ENCODE measurements at places on chromosomes 1 and 21. TPM values are rescaled to one million over a fixed set of nuclear protein-coding genes. Genes with fewer than 3 reads are reported as not detected.

DNA sequence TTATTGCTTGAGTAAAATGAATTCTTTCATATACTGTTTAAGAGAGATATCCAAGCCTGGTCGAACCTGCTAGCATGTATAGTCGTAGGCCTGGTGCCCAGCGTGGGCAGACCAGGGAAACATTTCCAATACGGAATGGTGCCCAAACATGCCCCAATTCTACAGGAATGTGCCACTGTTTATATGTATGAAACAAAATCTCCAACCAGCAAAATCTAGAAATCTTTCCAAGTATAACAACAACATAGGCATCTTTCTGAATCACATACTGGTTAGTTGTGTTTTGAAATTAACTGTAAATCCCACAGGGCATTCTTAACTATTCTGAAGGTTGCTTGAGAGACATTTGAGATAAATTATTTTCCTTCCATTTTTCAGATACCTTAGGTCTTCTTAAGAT lies 17.0 kb upstream of the ABCD3 start:
- H3K27ac ChIP-seq: no peak overlapping the region
- H3K36me3 ChIP-seq: no peaks in the 10 kb centered on the region
- peaks cover 19% of the 10 kb centered on the region for H3K27me3 ChIP-seq
- H3K4me1 ChIP-seq: no peaks in the 10 kb centered on the region
- DNase-seq: no peak

The MIXL1 gene
- not detected for total RNA-seq

The AMPD1 gene
- total RNA-seq: not detected

GRCh38 chr1:180231936-180232335 lies 1.9 kb downstream of the LHX4 start:
- peak overlapping the region; percentile 20 for H3K27ac ChIP-seq
- DNase-seq: no peak
- H3K4me1 ChIP-seq: peaks cover 27% of the 10 kb centered on the region

- H3K4me1 ChIP-seq: peaks cover 12% of the 10 kb centered on the region
- no peak for DNase-seq
- H3K27me3 ChIP-seq: peaks cover 3% of the 10 kb centered on the region
- H3K4me3 ChIP-seq: no peak overlapping the region
- H3K27ac ChIP-seq: no peak overlapping the region
- H3K36me3 ChIP-seq: peaks cover 7% of the 10 kb centered on the region
Measured at GRCh38 chr1:234243521-234244260, 129.6 kb upstream of the COA6 start.

- H3K27me3 ChIP-seq: peaks cover 12% of the 10 kb centered on the region
- peaks cover 7% of the 10 kb centered on the region for H3K4me1 ChIP-seq
- no peak for DNase-seq
- no peak overlapping the region for H3K27ac ChIP-seq
- no peaks in the 10 kb centered on the region for H3K36me3 ChIP-seq
Measured at GRCh38 chr1:207020065-207020708, 12.4 kb downstream of the C1orf116 start.

DNA sequence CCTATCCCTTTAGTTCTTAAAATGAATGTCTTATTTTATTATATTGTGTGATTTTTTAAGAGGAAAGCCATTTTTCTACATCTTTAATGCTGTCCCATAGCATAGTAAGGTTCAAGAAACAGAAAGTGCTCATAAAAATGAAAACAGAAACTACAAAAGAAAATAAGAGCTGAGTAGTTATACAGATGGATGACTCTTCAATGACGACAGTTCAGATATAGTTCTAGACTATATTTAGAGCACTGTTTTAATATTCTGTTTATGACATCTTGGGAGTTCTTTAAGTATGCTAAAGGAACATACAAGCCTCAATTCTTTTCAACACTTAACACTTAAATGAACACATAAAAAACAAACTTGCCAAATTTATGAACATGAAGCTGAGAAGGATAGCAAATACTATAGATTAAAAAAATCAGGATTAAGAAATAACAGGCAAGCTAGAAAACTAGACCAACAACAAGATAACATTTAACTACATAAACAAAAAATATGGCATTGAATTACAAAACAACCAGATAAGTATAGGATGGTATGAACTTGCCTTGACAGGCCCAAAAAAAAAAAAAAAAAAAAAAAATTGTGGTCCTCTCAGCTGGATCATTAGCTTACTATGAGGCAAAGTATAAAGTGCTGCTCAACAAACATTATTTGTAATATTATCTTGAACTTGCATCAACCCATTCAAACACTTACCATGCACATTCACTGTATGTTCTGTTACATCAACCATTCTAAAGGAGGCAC lies 87.9 kb downstream of the ZZZ3 start:
- no peak overlapping the region for H3K4me3 ChIP-seq
- no peaks in the 10 kb centered on the region for H3K27me3 ChIP-seq
- no peak for DNase-seq
- peaks cover 31% of the 10 kb centered on the region for H3K36me3 ChIP-seq
- peaks cover 9% of the 10 kb centered on the region for H3K4me1 ChIP-seq
- H3K27ac ChIP-seq: no peak overlapping the region

- no peaks in the 10 kb centered on the region for H3K27me3 ChIP-seq
- peaks cover 29% of the 10 kb centered on the region for H3K4me1 ChIP-seq
- no peak overlapping the region for H3K4me3 ChIP-seq
- peak overlapping the region; percentile 50 for H3K27ac ChIP-seq
- DNase-seq: no peak
- peaks cover 5% of the 10 kb centered on the region for H3K36me3 ChIP-seq
Measured at GRCh38 chr21:38956856-38957571, 151.3 kb downstream of the ETS2 start.

- no peak for DNase-seq
- H3K4me1 ChIP-seq: peaks cover 11% of the 10 kb centered on the region
- H3K36me3 ChIP-seq: no peaks in the 10 kb centered on the region
- H3K27me3 ChIP-seq: peaks cover 6% of the 10 kb centered on the region
- H3K4me3 ChIP-seq: no peak overlapping the region
Measured at GRCh38 chr1:64981601-64982533, 15.5 kb upstream of the JAK1 start.

The FAAH gene
- total RNA-seq: 6.8 TPM

DNA sequence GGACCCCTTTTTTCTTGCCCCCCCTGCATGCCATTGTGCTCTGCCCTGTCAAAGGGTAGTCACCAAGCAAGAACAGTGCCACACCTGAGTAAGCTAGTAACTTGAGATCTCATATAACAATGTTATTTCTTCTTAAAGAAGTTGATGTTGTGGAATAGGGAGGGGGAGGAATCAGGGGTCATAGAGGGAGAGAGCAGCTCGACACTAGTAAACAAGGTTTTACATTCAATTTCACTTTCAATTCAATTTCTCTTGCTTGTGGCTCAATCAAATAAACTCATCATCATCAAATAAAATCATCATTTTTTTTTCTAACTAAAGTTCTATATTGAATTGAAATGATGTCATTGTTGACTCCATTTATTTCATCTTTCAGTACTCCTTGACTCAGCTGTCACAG lies 106.4 kb downstream of the CRB1 start:
- H3K36me3 ChIP-seq: no peaks in the 10 kb centered on the region
- no peak overlapping the region for H3K27ac ChIP-seq
- no peak for DNase-seq
- H3K4me3 ChIP-seq: no peak overlapping the region
- H3K4me1 ChIP-seq: peaks cover 2% of the 10 kb centered on the region

DNA sequence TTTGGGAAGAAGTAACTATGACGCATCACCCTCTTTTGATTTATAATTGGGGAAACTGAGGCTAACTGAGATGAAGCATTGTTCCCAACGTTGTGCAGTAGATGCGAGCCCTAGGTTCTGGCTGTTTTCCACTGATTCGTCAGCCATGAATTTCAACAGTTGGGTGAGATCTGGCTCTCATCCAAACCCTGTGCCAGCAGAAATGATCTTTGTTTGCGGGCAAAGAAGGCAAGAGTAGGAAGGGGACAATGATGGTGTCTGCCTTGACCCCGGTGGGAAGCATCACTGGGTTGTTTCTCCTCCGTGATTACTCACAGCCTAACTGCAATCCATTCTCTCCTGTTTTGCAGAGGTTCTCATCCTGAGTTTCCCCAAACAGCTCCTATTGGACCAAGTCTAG lies 142.3 kb downstream of the MIS18A start:
- H3K36me3 ChIP-seq: no peaks in the 10 kb centered on the region
- H3K27me3 ChIP-seq: no peaks in the 10 kb centered on the region
- no peaks in the 10 kb centered on the region for H3K4me1 ChIP-seq
- no peak for DNase-seq
- no peak overlapping the region for H3K27ac ChIP-seq

- H3K27ac ChIP-seq: no peak overlapping the region
- DNase-seq: no peak
- peaks cover 40% of the 10 kb centered on the region for H3K4me1 ChIP-seq
- peaks cover 6% of the 10 kb centered on the region for H3K27me3 ChIP-seq
- no peaks in the 10 kb centered on the region for H3K36me3 ChIP-seq
Measured at GRCh38 chr1:53419034-53419433, 40.2 kb upstream of the DMRTB1 start.

GRCh38 chr1:38191461-38191860 lies 144.9 kb upstream of the POU3F1 start:
- H3K36me3 ChIP-seq: no peaks in the 10 kb centered on the region
- no peak overlapping the region for H3K27ac ChIP-seq
- H3K27me3 ChIP-seq: peaks cover 13% of the 10 kb centered on the region
- DNase-seq: no peak
- no peaks in the 10 kb centered on the region for H3K4me1 ChIP-seq

DNA sequence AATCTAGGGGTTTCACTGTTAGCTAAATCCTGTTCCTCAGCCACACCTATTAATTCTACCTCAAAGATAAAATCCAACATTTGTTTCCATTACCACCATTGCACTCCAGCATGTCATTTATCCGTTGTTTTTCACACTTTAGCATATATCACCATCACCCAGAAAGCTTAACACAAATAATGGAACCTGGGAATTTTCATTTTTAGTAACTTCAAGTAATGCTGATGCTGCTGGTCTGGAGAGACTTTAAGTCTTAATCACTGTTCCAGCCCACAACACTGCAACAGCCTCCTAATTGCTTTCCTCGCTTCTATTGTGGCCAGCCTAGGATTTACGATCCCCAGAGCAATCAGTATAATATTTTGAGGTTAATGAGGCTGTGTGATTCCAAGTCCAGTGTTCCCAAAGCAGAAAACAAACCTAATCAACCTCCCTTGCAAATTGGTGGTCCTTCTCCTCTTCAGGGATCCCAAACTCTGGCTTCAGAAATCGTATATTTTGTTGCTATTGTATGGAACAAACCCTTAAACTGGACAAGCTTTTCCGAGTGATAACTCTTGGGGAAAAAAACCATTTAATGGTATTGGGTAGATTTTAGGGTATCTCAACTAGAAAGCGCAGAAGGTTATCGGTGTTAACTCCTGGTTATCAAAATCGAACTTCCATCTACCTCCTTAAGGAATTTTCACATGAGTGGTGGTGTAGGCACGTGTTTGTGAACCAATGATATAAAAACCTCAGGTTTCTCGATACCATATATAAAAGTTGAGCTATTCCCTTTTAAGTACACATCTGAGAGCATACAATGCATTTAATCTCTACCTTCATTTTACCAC lies 50.0 kb upstream of the BOLA1 start:
- peak overlapping the region; percentile 91 for H3K4me3 ChIP-seq
- DNase-seq: peak; percentile 60
- H3K36me3 ChIP-seq: peaks cover 32% of the 10 kb centered on the region
- H3K27me3 ChIP-seq: no peaks in the 10 kb centered on the region
- H3K27ac ChIP-seq: peak overlapping the region; percentile 89

Data from activated CD4-positive, alpha-beta T cell treated with anti-CD3 and anti-CD28 coated beads, Interleukin-2, amount 10 ng/mL, durations not matched to agents 24 days and 14 days (primary cell).